ENCODE measurements at places on chromosomes 5 and 9. TPM values are rescaled to one million over a fixed set of nuclear protein-coding genes. Genes with fewer than 3 reads are reported as not detected.

DNA sequence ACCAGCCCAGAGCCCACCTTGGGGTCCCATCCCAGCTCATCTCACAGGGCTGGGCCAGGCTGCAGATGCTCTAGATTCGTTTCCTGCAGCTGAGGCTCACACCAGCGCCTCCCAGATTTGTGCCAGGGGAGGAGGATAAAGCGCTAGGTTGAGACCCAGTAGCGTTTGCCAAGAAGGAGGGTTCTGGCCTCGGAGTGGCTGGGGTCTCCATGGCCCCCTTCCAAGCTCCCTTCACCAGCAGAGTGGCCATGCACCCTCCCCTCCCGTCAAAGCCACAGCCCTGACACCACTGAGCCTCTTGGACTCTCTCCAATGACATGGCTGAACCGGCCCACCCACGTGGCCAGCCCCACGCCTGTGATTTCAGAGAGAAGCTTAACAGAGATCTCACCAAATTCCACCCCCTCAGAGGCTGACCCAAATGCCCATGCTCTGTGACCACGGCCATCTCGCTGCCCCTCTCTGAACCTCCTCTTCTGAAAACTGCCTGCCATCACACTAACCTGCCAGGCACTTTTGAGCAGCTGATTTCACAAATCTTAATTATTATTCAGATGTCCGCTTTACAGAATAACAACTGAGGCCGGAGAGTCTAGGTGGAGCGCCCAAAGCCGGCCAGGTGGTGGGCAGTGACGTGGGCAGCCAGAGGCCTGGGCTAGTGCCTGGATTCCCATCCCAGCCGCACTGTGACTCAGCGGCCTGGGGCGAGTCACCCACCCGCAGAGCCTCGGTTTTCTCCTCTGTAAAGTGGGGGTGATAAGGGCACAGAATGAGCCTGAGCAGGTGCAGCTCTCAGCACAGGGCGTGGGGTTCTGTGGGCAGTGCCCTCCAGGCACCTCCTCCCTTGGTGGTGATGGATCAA lies 155.7 kb downstream of the C9orf50 start:
- DNase-seq = no peak

- DNase-seq = no peak
Observed at GRCh38 chr5:25029004-25029403, 384.2 kb upstream of the CDH10 start.

The DRD1 gene
- total RNA-seq = not detected

- no peak for DNase-seq
Observed at GRCh38 chr5:107486489-107486888, 184.2 kb downstream of the EFNA5 start.

- no peak for DNase-seq
Observed at GRCh38 chr5:42516282-42517042, 93.2 kb downstream of the GHR start.

DNA sequence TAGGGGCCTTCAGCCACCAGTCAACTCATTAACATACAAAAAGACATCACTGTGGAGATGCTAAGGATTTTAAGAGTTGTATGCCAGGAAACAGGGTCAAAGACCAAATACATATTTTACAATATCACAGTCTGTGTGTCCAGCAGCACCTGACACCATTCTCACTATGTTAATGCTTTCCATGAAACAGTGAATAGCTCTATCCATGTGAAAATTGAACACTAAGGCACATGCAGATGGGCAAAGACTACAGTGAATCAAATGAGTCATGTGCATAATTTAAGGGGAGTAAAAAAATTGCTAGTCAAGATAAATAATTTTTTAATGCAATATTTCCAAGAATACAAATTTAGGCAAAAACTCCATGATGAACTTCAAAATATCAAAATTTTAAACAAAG lies 7.6 kb upstream of the SPATA31E1 start:
- no peak for DNase-seq

DNA sequence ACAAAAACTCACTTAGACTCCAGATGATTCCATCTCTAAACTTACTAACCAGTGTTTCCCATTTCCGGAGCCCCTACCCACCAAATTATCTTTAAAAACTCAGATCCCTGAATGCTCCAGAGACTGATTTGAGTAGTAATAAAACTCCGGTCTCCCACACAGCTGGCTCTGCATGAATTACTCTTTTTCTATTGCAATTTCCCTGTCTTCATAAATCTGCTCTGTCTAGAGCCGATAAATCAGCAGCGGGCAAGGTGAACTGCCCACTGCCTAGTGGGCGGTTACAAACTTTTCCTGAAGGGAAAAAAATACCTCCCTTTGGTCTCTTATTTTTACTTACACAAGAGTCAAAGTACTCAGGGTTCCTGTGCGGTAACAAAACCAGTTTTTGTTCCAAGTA lies 624.4 kb upstream of the RORB start:
- no peak for DNase-seq

DNA sequence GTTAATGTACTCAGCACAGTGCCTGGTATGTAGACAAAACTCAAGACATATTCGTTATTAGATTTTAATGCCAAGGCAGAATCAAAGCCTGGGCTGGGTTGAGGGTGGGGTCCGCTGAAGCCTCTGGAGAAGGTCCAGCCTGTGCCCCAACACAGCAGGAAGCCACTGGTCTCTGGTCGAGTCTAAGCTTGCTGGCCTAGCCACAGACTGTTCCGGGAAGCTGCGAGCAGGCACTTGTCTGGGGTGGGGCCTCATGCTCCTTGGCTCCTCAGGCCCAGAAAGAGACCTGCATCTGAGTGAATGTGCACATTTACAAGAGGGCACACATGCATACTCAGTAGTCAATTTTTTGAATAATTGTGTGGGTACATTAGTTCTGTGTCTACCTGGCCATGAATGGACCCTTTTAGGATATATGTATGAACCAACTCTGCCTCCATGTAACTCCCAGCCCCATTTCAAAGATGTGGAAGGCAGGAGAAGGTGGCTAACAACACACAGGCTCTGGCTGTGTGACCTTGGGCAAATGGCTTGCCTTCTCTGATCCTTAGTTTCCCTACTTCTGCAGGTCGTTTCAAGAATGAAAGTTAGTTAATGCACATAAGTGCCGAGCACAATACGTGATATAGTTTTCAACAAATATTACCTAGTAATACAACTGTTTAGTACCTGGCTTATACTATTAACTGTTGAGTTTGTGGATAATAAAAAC lies 18.3 kb downstream of the FAT2 start:
- no peak for DNase-seq

- DNase-seq = no peak
Observed at GRCh38 chr9:131980267-131981016, 99.2 kb downstream of the MED27 start.

The ENTPD8 gene
- not detected for total RNA-seq

The HMGCR gene
- 22.6 TPM for total RNA-seq

The MSX2 gene
- 11.7 TPM for total RNA-seq

The CNTFR gene
- 0.17 TPM for total RNA-seq

The RNF130 gene
- total RNA-seq = 61.6 TPM

GRCh38 chr5:65355301-65355700 lies 126.4 kb downstream of the ADAMTS6 start:
- DNase-seq = no peak

DNA sequence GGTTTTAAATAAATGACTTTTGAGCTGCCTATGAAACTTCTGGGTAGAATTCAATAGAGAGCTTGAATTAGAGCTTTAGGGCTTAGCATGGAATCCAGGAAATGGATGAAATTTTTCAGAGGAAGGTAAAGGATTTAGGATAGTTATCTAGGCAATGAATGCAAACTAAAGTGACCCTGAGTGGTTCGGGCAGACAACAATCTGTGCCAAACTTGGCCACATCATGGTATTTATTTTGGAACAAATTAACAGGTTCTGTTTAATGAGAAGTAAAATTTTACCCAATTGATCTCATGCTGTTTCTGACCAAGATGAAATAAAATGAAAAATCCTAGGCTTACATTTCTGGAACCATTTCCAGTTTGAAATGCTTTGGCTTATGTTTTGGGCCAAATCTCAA lies 934.4 kb downstream of the MAT2B start:
- DNase-seq = no peak

The ERP44 gene
- total RNA-seq = 26.1 TPM

DNA sequence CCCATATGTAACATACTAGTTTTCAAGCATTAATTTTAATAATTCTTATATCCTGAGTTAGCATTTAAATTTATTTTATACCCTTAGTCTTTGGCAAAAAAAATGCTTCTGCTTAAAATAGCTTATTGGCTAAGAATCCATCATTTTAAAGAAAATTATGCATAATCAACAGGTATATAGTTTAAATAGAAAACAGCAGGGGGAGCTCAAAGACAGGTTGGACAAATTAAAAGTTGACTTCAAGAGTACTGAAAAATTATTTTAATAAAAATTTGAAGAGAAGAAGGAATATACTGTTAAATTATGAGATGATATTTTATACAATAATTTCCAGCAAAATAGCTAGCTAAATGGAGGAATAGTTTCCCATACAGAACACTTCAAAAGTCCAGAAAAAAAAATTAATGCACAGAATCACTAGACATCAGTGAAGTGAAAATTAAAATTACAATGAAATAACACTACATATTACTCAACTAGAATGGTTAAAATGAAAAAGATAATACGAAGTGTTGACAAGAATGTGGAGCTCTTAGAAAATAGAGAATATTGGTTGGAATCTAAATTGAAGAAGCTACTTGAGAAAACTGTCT lies 387.1 kb downstream of the PDE4D start:
- no peak for DNase-seq

Measured in NCI-H460 (cell line).